T-helper 9 cell (primary cell): ENCODE measurements at places on chromosomes 5 and 9.

- DNase-seq, result no peak
Observed at GRCh38 chr5:84383816-84384603, 670 bp downstream of the EDIL3 start.

GRCh38 chr5:137296213-137296781 is 202.8 kb downstream of the SPOCK1 start:
- no peak for DNase-seq

DNA sequence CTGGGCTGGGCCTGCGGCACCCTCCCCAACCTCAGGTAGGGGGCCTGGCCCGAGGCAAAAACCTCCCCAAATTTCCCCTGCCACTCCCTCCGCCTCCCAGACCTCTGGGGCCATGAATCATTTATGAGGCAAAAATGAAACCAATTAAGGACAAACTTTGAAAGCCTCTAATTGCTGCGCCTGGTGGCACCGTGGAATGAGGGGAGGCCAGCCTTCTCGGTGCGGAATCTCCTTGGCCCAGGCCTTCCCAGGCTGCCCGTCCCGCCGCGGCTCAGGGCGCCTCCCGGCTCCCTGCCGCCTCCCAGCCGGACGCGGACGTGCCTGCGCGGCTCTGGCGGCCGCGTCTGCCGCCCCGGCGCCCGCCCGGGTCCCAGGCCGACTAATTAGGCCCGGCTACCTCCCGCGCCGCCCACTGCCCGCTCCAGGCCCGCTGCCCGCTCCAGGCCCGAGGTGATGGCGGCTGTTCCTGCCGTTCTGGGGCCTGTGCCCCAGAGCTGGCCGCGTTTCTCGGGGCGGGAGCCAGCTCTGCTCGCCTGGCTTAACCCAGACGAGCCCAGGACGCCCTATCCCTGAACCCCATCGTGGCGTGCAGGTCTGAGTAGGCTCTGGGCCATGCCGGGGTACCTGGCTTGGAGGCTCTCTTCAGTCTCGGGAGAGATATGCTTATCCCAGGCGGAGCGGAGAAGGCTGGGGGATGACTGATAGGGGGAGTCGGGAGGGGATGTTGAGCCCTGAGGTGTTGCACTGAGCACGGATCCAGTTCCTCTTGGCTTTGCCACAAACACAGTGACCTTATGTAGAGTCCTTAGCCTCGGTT is 20.1 kb downstream of the CXXC5 start:
- no peak for DNase-seq

DNA sequence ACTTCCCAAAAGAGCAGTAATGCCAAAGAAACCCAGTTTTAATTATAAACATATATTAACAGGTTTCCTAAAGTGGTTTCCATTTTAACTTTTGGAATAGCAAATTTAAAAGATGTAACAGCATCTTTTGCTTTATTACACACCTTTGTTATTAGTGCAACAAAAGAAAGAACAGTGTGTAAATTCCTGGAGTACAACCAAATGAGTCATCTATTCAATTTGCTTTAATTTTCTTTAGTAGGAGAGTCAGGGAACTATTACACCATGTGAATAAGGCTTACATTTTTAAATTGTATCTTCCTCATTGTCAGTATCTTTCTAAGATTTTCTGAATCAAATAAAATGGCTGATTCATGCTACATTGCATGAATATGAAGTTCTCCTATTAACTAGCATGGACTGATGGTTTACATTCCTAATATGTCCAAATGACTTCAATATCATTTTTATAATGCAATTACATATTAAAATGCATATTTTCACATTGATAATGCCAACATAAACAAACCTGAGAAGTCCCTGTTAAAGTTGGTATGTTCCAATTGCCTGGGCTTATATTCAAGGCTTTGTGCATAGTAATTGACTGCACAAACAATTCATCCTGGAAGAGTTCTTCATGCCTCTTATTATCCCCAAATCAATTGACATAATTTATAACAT is 22.5 kb downstream of the EDIL3 start:
- DNase-seq, result no peak

GRCh38 chr5:127981498-127981897 is 102.1 kb upstream of the SLC12A2 start:
- DNase-seq, result no peak

DNA sequence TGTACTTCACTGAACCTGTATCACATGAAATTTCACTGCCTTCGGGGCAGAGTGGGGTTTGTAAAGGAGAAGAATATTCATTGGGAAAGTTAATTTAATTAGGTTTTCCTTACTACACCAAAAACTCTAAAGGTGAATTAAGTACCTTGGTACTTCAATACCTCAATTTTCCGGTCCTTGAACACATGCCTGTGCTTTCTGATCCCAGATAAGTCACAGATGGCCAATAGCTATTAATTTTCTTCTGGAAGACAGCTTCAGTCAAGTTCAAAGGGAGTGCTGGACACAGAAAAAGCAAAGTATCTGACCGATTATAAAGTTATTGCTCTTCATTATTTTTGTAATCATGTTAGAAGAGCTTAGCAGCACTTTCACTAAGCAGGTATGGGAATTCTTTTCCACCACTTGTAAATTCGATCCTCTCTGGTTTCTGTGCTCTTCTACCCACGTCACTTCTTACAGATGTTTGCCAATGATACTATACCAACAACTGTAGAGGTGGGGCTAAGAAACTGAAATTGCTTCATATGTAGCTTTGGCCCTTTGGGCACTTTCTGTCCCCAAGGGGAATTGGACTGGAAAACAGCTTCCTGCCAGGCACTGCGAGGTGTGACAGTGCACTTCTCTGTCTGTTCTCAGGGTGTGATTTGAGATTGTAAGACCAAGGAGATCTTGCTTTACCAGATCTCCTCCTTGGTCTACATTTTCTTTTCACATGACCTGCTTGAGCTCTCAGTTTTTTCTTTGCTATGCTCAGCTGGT is 164.0 kb downstream of the CCDC192 start:
- no peak for DNase-seq

DNA sequence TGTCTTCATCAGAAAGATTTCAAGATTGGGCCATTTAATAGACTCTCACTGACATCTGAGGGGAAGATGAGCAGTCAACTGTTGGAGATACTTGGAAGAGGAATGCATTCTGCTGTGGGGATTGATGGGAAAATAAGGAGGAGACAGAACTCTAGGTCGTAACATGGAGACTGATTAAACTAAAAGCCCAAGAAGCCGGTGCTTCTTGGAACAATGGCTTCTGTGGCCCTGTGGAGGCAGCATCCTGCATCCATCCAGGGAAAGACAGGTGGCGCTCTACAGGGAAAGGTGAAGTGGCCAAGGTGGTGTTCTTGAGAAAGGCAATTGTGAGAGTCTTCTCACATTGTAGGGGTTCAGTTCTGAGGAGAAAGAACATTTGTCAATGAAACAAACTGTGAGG is 31.3 kb downstream of the ZFAND5 start:
- no peak for DNase-seq

DNA sequence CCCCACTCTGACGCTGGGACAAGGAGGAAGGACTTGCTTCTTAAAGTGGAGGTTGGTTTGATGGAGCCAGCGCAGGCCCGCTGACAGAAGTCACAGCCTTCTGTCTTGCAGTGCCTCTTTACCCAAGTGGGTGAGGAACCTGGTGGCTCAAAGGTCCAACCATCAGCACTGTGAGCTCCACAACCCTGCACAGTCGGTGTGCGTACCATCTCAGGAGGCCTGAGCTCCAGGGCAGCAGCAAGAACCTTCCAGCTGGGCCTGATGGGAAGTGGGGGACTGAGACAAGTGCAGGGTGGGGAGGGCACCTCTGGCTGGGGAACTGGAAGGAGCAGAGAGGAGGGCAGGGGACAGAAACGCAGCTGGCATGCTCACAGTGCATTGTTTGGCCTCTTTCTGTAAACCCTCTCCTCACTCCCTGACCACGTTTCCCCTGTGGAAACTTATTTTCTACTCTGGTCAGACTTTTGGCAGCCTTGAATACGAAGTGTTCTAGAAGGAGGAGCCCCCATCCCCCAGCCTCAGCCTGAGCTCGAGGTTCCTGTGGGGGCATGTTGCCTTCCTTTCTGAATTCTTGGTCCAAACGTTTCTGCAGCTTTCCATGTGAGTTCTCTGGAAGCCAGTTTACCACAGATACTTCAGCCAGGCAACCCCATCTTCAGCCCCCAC is 178.5 kb upstream of the PITX1 start:
- DNase-seq, result no peak

DNA sequence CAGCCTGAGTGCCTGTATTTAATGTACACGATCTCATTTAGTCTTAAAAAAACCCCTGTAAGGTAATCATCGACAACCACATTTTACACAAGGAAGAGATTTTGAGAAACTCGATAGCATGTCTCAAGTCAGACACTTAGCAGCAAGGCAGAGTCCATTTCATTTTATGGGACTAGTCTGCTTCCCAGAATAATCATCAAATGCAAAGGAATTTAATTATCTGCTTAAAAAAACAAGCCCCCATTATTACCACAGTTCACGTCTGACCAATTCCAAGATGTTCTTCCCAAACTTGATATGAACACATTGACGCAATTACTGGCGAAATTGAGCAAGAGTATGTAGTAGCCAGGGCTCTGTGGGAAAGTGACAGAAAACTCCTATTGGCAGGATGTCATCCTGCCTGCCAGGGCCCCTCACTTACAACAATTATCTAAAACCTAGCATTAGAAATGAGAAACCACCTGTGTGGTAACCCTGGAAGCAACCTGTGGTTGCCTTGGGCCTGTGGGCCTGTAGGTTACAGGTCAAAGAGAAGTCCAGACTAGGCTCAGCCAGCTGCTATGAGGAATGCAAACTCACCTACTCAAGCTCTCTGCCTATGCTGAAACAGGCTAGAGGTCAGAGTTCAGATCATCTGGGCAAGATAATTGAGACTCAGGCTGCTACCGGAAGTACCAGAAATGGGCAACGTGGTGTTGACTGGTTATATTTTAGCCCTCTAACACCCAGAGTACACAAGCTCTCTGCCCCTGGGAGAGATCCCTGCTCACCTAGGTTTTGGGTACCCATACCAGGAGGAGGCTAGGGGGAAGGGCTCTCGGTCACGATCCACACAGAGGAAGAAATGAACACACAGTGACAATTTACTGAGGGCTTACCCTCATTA is 1.6 kb downstream of the B4GALT1 start:
- peak; percentile 12 for DNase-seq

GRCh38 chr9:113427629-113428028 is 17.1 kb downstream of the C9orf43 start:
- DNase-seq, result no peak

DNA sequence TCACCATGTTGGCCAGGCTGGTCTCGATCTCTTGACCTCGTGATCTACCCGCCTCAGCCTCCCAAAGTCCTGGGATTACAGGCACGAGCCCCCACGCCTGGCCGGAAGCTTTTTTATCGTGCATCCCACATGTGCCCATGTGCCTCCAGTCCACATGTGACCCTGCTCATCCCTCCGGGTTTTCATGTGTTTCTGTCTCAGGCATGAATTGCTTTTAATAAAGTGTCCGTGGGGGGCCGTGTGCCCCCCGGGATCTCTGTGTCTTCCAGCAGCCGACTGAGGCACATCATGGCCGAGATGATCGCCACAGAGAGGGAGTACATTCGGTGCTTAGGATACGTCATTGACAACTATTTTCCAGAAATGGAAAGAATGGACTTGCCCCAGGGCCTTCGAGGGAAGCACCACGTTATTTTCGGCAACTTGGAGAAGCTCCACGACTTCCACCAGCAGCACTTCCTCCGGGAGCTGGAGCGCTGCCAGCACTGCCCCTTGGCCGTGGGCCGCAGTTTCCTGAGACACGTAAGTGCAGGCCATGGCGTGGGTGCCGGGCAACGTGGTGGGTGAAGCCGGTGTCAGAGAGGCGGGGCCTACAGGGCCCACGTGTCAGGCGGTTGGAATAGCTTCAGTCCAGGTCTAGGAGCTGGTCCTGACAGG is 22.1 kb upstream of the LRRC14B start:
- DNase-seq, result no peak

DNA sequence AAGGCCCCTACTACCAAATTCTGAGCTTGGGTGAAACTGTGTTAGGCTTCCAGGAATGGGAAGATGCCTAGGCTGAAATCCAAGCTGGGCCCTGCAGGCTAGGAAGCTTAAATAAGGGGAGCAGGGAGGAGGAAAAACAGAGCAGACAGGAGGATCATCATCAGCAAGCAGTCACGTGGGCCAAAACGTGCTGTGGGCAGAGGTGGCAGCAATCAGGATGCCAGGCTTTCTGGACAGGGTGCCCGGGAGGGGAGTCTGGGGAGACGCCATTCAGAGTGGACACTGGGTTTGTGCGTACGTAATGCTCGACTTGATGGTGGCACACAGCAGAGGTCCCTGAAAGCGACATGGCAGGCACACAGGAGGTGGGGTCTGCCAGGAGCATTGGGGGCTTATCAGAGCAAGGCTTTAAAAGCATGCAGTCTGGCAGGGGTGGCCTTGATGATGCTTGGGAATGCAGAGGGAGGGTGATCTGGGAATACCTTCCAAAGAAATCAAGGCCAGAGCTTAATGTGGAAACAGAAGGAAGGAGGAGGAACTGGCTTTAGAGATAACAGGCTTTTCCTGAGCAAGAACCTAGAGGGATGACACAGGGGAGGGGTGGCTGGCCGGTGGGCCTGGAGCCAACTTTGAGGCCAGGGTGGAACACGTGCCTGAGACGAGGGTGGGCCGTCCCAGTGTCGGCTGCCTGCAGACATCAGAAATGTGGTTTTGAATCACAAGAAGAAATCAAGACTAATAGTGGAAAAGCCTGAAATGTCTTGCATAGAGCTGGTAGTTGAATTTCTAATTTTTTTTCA is 212.5 kb downstream of the GADD45G start:
- no peak for DNase-seq

- DNase-seq, result no peak
Observed at GRCh38 chr5:179769796-179770195, 24.0 kb upstream of the LTC4S start.

DNA sequence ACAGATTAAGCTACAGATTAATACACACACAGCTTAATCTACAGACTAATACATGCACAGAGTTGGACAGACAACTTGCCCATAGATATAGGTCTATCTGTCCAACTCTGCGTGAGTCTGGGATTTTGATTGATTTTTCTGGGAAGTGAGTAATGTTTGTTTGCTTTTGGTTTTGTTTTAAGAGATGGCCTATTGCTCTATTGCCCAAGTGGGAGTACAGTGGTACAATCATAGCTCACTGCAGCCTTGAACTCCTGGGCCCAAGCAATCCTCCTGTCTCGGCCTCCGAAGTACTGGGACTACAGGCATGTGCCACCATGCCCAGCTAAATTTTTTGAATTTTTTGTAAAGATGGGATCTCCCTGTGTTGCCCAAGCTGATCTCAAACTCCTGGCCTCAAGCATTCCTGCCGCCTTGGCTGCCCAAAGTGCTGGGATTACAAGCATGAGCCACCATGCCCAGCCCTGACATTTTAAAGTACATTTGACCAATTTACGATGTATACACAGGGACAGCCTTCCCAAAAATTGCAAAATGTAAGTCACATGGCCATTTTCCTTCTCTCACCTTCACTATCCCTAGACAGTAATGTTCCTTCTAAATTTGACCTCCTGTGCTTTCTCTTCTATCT is 50.8 kb downstream of the PAPPA start:
- DNase-seq, result no peak
